Stimulated activated CD8-positive, alpha-beta memory T cell treated with anti-CD3 and anti-CD28 coated beads, Interleukin-7, amount 100 ng/mL, for 48 hours (primary cell): ENCODE measurements at places on chromosomes 4 and X.

- no peak for DNase-seq
Measured at GRCh38 chrX:22689290-22689689, 310.5 kb upstream of the DDX53 start.

- no peak for DNase-seq
Measured at GRCh38 chr4:78651250-78651860, 99.8 kb downstream of the ANXA3 start.

- peak; percentile 47 for DNase-seq
Measured at GRCh38 chr4:98261405-98262291, 464 bp downstream of the RAP1GDS1 start.

- no peak for DNase-seq
Measured at GRCh38 chr4:176779421-176779820, 13.3 kb downstream of the VEGFC start.

DNA sequence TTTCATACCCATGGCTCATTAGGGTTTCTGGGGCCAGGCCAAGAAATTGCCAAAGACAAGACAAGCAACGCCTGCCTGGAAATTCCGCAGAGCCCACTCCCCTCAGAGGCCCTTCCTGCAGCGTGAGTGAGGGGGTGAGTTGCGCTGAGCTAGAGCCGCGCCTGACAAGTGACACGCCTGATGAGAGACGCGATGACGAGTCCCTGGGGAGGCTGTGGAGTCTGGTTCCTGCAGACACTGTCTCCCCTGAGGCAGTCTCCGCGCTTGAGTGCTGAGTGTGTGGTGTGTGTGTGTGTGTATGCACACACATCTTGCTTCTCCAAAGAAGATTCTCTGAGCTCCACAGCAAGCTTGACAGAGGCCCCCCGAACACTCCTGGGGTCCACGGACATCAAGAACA, 269.8 kb downstream of the BCOR start:
- DNase-seq = no peak

DNA sequence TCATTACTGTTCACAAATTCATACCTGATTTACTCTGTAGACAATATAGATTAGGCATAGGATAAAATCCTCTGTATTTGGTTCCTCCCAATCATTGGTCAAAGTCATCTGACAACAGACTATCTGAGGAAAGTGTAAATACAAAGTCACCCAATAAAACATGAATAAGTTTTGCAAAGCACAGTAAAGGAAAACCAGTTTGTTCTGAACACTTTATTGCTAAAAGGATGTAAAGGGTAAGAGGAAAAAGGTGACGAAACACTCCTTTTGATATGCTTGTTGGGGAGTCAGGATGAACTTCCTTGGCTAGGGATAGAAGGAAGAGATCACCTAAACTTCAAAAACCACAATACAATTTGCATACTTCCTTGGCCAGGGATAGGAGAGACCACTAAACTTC, 10.9 kb downstream of the MAD2L1 start:
- no peak for DNase-seq

GRCh38 chr4:168882650-168883233, 127.3 kb downstream of the CBR4 start:
- DNase-seq = no peak

- no peak for DNase-seq
Measured at GRCh38 chr4:149823769-149824221, 8.2 kb upstream of the IQCM start.

GRCh38 chr4:185888676-185889075, 76.7 kb upstream of the SORBS2 start:
- DNase-seq = no peak

GRCh38 chr4:84596826-84597225, 13.9 kb downstream of the CDS1 start:
- DNase-seq = no peak

- DNase-seq = no peak
Measured at GRCh38 chr4:48203819-48204218, 65.8 kb downstream of the TEC start.

DNA sequence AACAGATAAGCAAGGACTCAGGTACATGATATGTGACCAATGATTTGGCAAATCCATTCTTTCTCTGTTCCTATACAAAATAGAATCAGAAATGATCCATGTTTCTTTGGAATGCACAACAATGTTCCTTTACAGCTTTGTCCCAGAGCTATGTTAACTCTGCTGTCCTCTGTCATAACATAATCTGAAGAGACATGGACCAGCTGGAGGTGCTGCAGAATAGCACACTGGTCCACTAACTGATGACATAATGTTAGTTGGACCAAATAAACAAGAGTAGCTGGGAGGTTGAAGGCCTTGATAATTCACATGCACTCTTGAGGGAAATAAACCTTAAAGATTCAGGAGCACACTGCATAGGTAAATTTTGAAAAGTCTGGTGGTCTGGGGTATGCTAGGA, 23.0 kb upstream of the DHX15 start:
- no peak for DNase-seq

DNA sequence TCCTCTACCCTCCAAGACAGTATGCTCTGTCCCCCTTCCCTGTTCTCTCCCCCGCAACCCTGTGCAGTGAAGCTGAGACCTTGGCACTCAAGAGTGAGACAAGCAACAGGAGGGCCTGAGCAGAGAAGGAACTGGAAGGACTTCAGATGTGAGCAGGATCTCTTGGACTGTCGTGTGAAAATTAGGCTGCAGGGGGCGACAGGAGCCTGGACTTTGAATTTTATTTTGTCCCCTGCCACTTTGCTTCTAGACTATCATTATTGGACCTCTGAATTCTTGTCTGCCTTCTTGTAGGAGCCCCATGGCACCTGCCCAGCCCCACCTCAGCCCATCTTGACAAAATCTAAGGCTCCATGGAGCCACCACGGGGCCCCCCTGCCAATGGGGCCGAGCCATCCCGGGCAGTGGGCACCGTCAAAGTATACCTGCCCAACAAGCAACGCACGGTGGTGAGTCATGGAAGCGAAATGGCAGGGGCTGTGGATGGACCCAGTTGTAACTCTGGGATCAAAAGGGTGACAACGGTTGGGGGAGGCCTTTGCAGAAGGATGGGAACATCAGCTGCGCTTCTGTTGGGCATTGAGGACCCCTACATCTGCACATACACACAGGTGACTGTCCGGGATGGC, 1.7 kb downstream of the ARAF start:
- no peak for DNase-seq

DNA sequence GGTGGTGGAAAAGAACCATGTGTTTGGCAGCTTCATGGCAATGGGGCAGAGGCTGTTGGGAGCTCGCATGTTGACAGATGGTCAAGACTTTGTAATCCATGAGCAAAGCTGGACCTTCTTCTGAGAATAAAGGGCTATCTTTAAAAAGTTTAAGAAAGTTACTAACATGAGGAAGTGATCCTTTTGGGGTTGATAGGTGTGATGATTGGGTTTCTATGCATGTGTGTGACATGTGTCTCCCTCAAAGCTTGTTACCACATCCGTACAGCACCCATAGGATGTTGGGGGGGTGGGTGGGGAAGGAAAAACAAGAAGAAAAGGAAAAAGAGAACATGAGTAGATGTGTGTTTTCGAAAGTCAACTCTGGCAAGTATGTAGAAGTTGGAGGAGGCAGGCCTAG, 123.0 kb upstream of the TLR3 start:
- no peak for DNase-seq

GRCh38 chrX:9663216-9663615, 102.4 kb downstream of the GPR143 start:
- no peak for DNase-seq

DNA sequence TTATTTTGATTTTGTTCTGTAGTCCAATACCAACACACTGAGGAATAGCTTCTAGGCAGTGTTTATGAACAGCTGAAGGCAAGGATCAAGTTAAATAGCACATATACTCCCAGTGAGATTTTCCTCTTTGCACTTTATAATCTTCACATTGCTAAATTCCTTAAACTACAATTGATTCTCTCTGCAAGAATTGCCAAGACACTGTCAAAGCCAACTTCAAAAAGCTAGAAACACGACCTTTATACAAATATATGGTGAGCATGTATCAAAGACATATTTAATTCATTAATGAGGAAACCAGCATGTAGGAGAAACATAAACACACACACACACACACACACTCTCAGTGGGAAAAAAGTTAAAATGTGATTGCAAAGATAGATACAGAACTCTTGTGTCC, 86.4 kb upstream of the FAM9C start:
- no peak for DNase-seq

DNA sequence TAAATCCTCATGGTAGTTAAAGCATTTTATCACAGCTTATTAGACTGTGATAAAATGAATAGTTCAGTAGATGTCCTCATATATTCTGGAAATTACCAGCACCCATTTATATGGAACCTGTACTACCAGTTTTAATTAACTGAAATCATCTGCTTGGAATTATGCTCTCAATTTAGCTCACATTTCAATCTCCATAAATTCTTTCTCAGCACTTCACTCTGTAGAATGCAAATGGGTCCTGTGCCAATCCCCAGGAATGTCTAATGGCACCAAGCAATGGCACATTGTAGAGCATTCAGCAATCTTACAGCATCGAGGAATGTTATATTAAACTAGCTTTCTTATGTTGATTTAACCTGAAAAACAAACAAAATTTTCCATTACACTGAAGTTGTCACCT, 355.1 kb downstream of the PDHA2 start:
- no peak for DNase-seq

DNA sequence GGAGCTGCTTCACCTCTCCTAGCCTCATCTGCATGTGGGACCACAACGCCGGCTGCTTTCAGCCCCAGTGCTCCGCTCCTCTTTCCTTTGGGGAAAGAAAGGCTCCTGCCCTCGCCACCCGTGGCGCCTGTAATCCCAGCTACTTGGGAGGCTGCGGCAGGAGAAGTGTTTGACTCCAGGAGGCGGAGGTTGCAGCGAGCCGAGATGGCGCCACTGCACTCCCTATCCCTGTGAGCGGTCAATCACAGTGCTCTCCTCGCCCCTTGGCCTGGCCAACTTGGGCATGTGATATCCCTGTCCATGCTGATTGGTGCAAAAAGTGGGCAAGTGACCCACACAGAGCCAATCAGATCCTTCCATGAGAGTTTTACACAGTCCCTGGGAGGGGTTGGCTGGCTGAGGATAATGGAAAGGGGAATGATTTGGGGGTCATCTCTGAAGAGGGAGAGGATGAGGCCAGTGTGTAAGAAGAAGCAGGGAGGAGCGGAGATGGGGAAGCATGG, 56.2 kb downstream of the WFS1 start:
- no peak for DNase-seq
